Prostate gland (tissue), 2 donors: ENCODE measurements at places on chromosomes 2 and 18. TPM values are rescaled to one million over a fixed set of nuclear protein-coding genes. Genes with fewer than 3 reads are reported as not detected.

Gene CFAP210
- 0.27 TPM for total RNA-seq

Gene RBM44
- total RNA-seq, result 6.0 TPM

Gene WDR35
- total RNA-seq, result 9.2 TPM

DNA sequence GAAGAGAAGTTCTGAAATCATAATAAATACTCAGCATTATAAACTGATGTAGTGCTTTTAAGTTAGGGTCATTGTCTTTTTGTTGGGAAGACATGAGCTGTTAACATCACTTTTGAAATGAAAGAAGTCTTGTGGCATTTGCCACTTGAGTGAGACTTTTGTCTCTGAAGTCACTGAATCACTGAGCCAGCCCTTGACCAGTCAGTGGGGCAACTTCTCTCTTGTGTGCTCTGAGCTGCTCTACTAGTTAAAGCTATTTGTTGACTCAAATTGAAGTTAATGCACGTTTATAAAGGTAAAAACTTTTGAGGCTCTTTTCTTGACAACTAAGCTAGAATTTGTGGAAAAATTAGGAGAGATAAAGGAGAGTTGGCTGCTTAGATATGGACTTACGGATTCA is 6.7 kb downstream of the WDR43 start:
- no peak overlapping the region for H3K4me3 ChIP-seq
- no peaks in the 10 kb centered on the region for H3K36me3 ChIP-seq
- H3K27me3 ChIP-seq, result no peaks in the 10 kb centered on the region
- H3K27ac ChIP-seq, result no peak overlapping the region
- DNase-seq, result no peak

DNA sequence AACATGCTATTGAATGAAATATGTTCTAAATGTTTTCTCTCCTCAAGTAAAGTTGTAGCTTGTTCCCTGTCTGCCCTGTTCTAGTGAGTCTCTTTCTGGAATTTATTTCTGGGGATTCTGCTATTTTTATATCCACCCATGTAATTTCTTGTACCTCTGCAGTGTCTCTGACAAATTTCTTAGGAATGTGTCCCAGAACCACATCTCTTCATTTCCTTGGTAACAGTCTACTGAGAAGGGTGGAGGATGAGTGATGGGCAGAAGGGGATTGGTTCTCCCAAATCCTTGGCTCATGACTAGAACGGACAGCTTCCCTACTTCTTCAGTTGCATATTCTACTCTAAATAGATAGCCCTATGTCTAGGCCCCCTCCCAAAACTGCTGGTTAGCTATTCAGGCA is 490.6 kb upstream of the LINC00305 start:
- no peaks in the 10 kb centered on the region for H3K4me1 ChIP-seq
- H3K36me3 ChIP-seq, result no peaks in the 10 kb centered on the region
- H3K27me3 ChIP-seq, result no peaks in the 10 kb centered on the region
- no peak for DNase-seq
